Stimulated activated CD8-positive, alpha-beta memory T cell treated with anti-CD3 and anti-CD28 coated beads, Interleukin-7, amount 100 ng/mL, for 24 hours (primary cell): ENCODE measurements at places on chromosomes 2 and 18.

DNA sequence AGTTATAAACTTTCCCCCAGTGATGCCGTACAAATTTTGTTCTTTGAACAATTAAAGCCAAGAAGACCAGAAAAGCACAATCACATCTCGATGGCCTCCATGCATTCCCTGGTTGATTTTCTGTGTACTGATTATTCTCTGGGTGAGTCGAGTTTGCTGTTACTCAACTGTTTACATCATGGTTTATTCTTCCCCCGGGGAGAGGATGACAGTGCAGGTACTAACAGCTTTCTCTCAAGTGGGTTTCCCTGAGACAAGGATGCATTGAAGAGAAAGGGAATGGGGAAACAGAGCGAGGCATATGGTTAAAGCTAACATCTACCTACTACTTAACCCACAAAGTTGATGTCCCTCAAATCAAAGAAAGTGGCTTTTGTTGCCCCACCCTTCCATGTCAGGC lies 410.8 kb upstream of the FANCL start:
- no peak for DNase-seq

- DNase-seq = no peak
Measured at GRCh38 chr2:14401873-14402272, 230.6 kb upstream of the LRATD1 start.

GRCh38 chr2:8132351-8132831 lies 549.5 kb upstream of the ID2 start:
- no peak for DNase-seq

- no peak for DNase-seq
Measured at GRCh38 chr18:61820882-61821281, 71.9 kb downstream of the RNF152 start.

DNA sequence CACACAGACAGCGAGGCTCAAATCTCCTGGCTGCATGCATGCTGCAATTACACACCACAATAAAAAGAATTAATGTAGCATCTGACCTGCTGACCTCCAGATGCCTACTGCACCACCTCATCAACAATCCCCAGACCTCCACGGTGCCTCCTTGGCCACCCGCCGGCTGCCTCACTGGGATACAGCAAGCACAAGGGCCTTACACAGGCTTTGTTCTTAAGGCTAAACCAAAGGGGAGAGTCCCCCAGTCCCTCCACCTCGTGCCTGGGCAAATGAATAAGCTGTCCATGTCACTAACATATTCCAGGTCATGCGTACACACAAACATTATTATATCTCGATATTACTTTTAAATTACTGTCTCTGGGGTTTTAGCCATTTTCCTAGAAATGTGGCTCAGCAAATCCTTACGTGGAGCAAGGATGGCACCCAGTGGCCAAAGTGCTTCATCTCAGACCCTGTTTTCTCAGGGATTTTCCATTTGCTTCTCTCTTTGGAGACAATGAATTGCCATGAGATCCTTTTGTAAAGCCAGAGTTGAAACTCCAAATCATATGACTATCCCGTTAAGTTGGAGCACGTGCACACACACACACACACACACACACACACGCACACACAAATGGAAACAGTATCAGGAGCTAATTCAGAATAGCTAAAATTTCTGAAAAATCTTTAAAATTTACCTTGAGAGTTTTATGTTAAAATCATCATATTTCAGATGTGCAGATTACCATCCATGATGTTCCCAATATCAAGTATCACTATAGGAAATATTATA lies 313.8 kb downstream of the PDE11A start:
- DNase-seq = no peak
